ENCODE measurements at places on chromosomes 2 and 18. TPM values are rescaled to one million over a fixed set of nuclear protein-coding genes. Genes with fewer than 3 reads are reported as not detected.

LRP2 gene
- total RNA-seq = under 0.01 TPM

RRM2 gene
- total RNA-seq = 6.4 TPM

CD8B2 gene
- total RNA-seq = not detected

STK36 gene
- total RNA-seq = 5.5 TPM

KCNG2 gene
- total RNA-seq = 0.43 TPM

MAP3K19 gene
- total RNA-seq = not detected

CXCR2 gene
- not detected for total RNA-seq

CEP192 gene
- total RNA-seq = 27.8 TPM

TMEM17 gene
- total RNA-seq = 2.1 TPM

TMEM178A gene
- 0.11 TPM for total RNA-seq

CHN1 gene
- total RNA-seq = 6.5 TPM

HK2 gene
- 2.5 TPM for total RNA-seq

UGT1A5 gene
- not detected for total RNA-seq

RUFY4 gene
- total RNA-seq = not detected

UGT1A9 gene
- total RNA-seq = not detected

B3GNT7 gene
- total RNA-seq = 13.0 TPM

All from dermis lymphatic vessel endothelial cell (primary cell).